ENCODE measurements at places on chromosomes 1 and 21.

DNA sequence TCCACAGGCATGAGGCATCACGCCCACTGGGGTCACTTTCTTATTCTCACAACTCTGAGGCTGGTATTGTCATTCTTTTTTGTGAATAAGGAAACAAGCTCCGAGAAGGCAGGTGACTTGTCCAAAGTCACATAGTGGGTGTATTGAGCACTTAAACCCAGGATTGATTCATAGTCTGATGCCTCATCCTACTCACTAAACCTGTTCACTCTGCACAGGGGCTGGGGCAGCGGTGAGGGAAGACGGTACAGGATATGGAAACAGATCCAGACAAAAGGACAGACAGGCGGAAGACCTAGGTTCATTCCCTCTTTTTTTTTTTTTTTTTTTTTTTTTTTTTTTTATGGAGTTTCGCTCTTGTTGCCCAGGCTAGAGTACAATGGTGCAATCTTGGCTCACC is 56.6 kb downstream of the NKAIN1 start:
- DNase-seq: no peak

- no peak for DNase-seq
Measured at GRCh38 chr1:93804412-93804811, 74.6 kb downstream of the DNTTIP2 start.

DNA sequence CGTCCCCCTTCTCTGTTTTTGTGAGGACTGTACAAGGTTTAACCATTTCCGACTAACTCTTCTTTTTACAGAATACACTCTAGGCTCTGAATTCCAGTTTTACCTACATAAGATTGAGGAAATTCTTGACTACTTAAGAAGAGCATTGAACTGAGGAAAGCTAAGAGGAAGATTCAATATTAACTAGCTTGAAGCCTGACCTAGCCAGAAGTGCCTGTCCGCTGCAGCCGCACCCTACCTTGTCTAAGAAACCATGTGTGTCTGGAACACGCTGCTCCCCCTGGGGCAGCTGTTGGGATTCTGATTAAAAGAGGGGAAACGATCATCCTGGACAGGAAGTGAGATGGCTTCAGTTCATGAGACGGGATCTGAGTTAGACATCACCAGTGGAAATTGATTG is 28.9 kb downstream of the CA6 start:
- DNase-seq: no peak

DNA sequence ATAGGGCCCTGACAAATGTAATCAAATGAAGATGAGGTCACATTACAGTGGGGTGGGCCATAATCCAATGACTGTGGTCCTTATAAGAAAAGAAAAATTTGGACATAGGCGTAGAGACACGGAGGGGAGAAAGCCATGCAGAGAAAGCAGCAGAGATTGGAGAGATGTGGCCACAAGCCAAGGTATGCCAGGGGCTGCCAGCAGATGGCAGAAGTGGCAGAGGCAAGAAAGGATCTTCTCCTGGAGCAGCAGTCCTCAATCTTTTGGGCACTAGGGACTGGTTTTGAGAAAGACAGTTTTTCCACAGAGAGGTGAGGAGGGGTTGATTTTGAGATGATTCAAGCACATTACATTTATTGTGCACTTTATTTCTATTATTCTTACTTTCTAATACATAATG is 355.1 kb downstream of the NPHP4 start:
- DNase-seq: no peak

- no peak for DNase-seq
Measured at GRCh38 chr1:196860323-196860884, 27.4 kb upstream of the CFHR4 start.
